ENCODE measurements at places on chromosomes 2 and 18.

DNA sequence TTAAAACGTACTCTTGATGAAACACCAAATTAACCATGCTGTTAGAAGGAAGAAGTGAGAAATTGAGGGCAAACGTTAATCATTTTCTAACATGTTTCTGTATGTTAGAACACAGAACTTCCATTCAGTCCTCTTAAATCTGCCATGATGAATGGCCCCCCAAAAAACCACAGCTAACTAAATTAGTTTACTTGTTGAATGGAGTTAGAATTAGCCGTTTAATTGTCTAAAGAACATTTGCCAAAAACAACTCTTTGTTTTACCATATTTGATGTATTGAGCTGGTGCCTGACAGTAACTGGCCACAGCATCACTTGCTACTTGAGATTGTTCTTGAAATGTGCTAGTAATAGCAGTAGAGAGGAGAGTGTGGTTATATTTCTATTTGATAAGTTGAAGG lies 12.7 kb downstream of the CCNYL1 start:
- DNase-seq = no peak

- DNase-seq = no peak
These were observed 62.7 kb downstream of the SP110 start for GRCh38 chr2:230156782-230157699.

DNA sequence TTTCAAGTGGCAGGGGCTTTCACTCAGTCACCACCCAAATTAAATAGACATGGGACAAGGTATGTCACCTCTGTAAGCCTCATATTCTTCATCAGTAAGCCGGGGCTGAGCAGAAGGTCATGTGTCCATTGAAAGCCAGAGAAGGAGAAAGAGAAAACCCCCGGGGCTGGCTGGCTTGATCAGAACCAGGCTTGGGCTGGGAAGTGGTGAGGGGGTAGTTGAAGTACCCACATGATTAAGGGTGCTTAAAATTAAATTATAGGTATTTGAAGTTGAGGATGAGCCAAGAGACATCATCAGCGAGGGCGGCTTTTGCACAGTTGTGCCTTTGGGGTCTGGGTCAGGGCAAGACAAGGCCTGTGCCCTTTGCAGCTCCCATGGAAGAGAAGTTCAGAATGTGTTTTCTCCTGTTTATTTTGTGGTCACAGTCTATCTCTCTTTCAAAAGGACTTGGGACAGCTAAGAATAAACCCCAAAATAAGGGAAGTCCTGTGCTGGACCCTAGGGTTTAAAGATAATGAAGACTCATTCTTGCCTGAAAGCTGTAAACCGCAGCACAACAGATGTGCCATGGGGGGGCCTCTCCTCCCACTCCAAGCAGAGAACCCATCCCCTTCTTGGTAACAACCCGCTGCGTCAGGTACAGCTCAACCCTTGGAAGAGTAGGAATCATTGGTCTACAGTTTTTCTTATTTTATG lies 10.7 kb downstream of the DBI start:
- no peak for DNase-seq

- DNase-seq = peak; percentile 81
These were observed 8.8 kb downstream of the RTP5 start for GRCh38 chr2:241877989-241878970.

GRCh38 chr2:151085181-151085611 lies 176.5 kb downstream of the RBM43 start:
- DNase-seq = no peak

- no peak for DNase-seq
These were observed 164.9 kb upstream of the SALL3 start for GRCh38 chr18:78814766-78815165.

DNA sequence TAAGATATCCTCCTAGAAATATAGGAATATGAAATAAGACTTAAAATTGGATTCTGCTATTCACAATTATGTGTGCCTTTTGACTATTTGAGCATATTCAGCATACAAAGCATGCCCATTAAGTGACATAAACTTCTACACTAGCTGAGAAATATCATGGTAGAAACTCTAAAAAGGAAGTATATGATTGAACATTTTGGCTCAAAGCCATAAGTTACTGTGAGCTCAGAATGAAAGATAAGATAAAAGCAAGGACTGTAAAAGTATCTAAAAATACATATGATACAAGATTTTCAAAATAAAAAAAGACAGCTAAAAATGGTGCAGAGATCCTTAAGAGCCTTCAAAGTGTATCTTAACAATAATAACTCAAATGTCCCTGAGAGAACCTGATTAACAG lies 340.5 kb upstream of the SLC39A10 start:
- no peak for DNase-seq

DNA sequence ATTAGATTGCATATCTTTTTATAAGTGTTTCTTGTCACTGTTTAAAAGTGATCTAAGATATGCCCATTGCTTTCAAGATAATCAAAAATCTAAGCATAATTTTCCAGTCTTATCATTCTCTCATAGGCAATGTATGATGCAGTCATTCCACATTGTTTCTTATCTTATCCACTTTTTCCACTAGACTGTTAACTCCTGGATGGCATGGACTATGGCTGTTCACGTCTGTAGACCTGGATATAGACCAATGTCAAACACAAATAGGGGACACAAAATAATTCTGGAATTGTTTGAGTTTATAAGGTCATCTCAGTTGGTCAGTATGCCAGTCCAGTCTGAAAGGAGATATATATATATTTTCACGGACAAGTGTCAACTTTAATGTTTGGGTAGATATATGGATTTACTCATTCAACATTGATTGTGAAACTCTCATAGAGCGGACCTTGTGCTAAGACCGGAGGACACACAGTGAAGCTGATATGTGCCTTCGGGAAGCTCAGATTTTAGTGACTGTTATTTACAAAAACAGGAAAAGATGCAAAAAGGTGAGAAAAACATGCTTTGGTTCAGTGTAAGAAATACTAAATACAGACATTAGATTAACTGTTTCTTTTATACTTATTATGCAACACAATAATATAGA lies 689.4 kb upstream of the SLC8A1 start:
- no peak for DNase-seq

GRCh38 chr2:140585016-140585415 lies 1545.8 kb downstream of the LRP1B start:
- DNase-seq = no peak

DNA sequence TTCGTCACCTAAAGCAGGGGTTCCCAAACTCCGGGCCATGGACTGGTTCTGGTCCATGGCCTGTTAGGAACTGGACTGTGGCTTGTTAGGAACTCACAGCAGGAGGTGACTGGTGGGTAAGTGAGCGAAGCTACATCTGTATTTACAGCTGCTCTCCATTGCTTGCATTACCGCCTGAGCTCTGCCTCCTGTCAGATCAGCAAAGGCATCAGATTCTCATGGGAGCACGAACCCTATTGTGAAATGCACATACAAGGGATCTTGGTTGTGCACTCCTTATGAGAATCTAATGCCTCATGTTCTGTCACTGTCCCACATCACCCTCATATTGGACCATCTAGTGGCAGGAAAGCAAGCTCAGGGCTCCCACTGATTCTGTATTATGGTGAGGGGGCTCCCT lies 217.0 kb downstream of the ZFP36L2 start:
- no peak for DNase-seq

DNA sequence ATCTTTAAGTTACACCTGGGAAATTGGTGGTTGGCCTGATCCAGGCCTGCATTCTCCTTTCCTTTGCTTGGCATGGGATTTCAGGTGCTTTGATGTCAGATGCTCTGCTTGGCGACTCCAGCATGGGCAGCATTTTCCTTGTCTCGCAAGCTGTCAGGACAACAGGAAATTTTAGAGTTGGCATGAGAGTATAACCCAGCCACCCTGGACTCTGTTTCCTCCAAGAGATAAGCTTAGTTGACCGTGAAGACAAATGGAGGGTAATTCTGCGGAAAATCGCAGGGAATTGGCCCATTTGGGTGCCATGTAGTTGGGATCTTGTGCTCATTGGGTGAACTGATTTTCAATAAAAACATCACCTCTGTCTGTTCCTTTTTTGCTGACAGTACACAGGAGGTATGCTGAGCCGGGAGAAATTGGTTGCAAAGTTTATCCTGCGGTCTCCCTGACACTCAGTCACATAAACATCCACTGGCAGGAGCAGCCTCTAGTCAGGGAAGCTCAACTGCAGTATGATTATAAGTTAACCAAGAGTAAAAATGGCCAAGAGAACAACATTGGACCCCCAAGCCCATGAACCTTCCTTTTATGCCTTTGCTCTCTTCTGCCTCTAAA lies 409.9 kb downstream of the SETBP1 start:
- DNase-seq = no peak

Data from PC-3 (cell line).